ENCODE measurements at places on chromosomes 3 and 15.

- no peak for DNase-seq
Observed at GRCh38 chr3:4006288-4006687, 207.1 kb downstream of the LRRN1 start.

DNA sequence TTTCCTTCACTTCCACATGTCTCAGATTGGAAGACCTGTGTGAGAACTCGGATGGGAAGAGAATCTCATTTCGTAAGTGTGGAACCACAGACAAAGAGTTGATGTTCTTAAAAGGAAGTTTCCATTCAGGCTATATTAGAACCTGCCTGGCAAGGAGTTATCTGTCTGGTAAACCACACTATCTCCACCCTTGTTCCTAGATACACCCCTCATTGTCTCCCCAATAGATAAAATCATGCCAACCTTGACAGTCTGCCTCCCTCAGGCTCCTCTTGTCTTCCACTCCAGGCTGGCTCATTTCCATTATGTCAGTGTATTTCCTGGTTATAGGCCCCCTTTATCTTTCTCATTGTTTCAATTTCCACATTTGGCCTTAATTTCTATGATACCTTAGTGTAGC lies 89.2 kb downstream of the TMEM108 start:
- DNase-seq = no peak

DNA sequence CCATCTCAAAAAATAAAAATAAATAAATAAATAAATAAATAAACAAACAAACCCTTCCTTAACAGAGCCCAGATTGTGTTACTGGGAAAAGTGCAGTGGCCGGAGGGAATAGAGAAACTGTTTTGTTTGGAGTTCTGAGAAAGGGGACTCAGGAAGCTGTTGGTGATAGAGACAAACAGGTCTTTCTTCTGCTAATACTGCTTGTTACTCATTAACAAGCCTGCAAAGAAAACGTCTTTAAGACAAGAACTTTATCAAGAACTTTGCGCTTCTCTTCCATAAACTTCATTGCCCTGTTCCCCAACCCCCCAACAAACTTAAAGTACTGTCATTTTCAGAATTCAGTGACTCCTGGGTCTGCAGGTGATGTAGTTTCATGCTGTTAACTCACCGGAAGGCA lies 68.8 kb upstream of the GSK3B start:
- DNase-seq = no peak

GRCh38 chr3:49121132-49121736 lies 611 bp upstream of the USP19 start:
- no peak for DNase-seq

DNA sequence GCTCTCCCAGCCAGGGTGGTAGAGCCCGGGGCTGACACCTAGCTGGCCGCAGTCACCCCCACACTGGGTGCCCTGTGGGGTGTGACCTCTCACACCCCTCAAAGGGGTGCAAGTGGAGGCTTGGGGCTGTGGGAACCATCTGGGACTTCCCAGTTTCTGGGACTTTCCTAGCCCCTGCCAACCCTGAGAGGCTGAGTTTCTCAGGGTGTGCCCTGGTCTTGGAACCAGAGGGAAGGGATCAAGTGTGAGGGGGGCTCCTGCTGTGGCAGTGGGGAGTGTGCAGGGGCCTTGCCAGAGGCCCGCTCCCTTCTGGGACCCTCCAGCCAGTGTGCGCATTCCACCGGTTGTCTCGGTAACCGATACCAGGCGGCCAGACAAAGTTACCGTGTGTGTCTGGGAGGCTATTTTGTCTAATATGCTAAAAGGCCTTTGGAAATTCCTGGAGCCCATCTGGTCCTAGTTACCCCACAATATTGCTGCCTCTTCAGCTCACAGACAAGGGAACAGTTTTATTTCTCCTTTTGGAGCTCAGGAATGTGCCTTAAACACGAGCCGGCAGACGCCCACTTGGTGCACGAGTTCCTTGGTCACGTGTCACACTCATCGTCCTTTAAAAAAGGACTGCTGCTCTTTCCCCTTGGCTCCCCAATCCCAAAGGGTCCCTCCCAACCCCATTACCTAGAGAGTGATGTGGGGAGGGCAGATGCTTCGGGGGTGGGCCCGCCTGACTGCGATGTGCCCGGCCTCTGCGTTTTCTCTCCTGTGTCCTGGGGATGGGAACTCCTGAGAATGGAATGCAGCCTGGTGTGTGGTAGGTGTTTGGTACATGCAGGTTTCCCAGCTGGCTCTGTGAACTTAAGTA lies 33.2 kb downstream of the HDAC11 start:
- DNase-seq = no peak

DNA sequence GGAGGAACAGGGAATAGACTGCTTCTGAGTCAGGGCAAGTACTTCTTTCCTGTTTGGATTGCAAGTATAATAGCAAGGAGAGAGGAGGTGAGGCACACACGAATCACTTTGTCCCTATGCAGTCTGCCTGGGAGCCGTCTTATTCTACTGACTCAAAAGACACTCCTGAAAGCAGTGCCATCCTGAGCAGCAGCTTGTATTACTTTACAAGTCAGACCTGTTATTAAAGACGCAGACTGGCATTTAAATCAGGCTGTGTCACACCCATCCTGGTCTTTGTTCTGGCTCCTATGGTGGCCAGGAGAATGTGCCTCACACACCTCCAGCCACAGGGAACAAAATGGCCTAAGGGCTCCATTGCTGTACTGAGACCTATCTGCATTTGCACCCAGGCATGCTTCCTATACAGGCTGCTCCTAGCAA lies 17.9 kb upstream of the SQOR start:
- no peak for DNase-seq

DNA sequence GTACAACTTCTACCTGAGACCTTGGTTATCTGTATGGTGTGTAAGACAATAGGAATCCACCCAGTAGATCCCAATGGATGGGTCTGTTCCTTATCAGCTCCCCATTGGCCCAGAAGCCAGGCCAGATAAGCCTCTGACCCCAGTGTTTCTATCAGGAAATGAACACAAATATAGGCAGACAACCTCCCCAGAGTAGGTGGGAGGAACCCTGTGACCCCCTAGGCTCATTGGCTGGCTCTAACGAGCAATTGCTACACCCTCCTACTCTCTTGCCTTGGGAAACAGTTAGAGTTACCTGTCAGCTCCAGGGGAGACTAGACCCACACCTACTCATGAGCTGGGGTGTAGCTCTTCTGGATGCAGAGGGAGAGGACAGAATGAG lies 299.9 kb downstream of the UACA start:
- no peak for DNase-seq

DNA sequence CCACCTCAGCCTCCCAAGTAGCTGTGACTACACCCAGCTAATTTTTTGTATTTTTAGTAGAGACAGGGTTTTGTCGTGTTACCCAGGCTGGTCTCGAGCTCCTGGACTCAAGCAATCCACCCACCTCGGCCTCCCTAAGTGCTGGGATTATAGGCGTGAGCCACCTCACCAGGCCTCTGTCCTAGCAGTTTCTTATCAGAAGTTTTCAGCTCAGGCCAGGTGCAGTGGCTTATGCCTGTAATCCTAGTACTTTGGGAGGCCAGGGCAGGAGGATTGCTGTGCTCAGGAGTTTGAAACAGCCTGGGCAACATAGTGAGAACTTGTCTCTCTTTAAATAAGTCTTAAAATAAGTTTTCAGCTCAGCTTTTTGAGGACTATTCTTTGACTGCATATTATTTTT lies 48.4 kb downstream of the SGO1 start:
- DNase-seq = no peak

DNA sequence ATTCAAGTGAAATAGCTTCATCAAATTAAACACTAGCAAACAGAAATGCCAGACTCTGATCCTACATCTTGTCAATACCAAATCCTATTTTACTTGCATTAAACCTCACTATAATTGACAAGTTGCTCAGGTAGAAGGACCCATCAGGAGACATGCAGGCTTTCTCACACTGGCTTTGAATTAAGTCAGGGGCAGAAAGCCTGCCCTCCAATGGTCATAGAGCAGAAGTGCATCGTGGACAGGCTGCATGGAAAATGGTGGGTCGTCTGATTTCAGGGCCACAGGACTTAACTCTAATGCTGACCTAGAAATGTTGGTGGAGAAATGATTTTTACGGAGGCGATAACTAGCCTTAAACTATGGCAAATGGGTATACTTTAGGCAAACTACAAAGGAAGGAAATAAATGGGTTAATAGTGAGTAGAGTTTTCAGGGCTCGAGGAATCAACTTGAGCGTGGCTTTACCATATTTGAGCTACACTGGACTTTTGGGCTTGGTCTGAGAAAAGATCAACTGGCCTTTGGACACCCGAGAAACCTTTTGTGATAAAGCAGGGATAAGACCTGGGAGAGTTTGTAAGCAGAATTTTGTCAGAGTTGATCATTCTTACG lies 283.9 kb downstream of the GRM7 start:
- DNase-seq = no peak

DNA sequence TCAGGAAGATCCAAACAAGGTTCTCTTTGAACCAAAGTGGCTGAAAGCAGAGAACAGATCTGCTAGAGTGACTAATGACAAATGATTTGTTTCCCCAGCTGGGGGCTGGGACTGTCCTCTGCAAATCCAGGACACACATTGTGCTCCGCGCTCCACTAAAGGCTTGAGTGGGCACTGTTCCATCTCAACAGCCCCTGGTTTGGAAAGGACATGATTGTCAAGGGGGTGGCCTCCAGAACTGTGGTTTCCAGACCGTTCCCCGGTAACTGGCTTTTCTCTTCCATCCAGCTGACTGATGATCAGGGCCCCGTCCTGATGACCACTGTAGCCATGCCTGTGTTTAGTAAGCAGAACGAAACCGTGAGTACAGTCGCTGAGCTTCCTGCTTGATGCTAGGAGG lies 91.0 kb downstream of the LRTM1 start:
- DNase-seq = no peak

- peak; percentile 70 for DNase-seq
Observed at GRCh38 chr3:65729555-65729954, 309.2 kb downstream of the MAGI1 start.

DNA sequence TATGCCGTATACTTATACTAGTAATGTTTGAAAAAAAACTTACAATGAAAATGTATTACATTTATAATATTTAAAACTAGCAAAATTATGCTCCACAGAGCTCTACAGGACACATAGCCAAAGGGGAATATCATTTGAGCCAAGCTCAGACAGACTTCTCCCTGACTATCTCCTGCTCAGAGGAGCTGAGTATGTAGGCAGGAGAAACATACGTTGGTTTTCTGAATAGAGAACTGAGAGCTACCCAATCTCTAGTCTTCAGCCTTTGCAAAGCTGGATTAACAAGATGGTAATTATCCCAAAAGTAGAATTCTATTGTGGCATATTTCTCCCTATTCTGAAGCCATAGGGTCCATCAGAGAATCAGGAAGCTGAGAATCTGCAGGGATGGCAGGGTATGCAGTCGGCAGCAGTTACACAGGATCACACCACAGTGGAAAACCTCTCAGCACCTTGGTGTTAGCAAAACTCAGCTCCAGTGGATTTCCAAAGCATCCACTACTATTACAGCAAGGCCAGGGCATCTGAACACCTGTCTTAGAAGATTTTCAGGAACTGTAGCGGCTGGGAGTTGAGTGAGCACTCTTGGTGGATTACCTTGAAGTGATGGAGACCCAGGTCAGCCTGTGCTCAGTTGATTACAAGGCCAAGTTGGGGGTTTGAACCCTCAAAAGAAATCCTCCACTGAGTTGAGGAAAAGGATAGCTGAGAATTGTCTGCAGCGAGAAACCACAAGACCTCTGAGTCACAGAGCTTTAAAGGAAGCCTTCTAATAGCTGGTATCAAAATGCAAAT lies 30.1 kb downstream of the GPR15 start:
- DNase-seq = no peak

- DNase-seq = no peak
Observed at GRCh38 chr3:112320691-112321090, 12.3 kb upstream of the CD200 start.

- no peak for DNase-seq
Observed at GRCh38 chr3:182492536-182492935, 300.8 kb upstream of the ATP11B start.

GRCh38 chr15:73367624-73368300 lies 996 bp downstream of the HCN4 start:
- DNase-seq = no peak

DNA sequence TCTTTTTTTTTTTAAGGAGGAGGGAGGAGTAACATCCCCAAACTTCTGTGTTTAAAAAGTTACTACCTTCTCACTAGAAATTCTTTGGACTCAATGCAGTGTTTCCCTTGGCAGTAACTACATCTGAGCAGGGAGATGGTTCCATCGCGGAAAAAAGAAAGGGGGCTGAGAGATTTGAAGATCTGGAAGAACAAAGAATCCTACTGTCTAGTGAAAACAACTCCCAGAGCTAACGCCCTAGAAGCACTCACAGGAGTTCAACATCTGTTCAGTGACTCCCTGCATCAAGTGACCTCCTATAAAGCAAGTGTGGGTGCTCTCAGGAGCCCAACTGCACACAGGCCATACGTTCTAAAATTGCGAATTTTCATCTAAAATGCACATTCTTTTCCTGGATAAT lies 66.8 kb upstream of the PXYLP1 start:
- no peak for DNase-seq

DNA sequence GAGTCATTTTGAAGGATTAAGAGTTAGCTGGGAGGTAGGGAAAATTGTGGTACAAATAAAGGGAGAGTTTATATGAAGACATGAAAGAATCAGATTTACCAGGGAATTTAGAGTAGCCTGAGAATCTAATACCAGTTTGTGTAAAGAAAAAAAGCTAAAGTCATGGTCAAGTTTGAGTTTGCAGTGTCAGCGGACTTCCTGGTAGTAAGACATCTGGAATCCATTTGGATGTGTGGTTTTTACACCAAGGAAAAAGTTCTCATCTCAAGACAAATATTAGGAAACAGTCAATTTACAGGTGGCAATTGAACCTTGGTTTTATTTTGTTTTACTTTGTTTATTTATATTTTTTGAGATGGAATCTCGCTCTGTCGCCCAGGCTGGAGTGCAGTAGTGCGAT lies 1.5 kb upstream of the P2RY12 start:
- no peak for DNase-seq

- no peak for DNase-seq
Observed at GRCh38 chr3:191702121-191702520, 241.2 kb downstream of the PYDC2 start.

DNA sequence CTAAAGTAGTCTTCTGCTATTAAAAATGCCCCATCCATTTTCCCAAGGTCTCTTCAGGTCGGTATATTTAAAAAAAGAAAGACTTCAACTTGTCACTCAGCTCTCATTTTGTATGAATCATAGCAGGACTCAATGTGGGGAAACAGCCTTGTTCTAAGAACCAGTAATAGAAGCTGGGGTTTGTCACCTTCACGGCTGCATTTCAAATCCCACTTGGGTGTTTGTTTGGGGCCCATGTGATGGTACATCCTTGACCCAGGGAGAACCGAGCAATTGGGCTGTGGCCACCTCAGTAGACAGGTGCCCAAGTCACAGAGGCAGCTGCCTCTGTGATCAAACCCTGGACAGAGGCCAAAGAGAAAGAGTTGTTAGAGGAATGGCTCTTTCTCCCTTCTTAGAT lies 70.3 kb upstream of the ARL8B start:
- DNase-seq = no peak
